ENCODE measurements at places on chromosomes 7 and 10. TPM values are rescaled to one million over a fixed set of nuclear protein-coding genes. Genes with fewer than 3 reads are reported as not detected.

DNA sequence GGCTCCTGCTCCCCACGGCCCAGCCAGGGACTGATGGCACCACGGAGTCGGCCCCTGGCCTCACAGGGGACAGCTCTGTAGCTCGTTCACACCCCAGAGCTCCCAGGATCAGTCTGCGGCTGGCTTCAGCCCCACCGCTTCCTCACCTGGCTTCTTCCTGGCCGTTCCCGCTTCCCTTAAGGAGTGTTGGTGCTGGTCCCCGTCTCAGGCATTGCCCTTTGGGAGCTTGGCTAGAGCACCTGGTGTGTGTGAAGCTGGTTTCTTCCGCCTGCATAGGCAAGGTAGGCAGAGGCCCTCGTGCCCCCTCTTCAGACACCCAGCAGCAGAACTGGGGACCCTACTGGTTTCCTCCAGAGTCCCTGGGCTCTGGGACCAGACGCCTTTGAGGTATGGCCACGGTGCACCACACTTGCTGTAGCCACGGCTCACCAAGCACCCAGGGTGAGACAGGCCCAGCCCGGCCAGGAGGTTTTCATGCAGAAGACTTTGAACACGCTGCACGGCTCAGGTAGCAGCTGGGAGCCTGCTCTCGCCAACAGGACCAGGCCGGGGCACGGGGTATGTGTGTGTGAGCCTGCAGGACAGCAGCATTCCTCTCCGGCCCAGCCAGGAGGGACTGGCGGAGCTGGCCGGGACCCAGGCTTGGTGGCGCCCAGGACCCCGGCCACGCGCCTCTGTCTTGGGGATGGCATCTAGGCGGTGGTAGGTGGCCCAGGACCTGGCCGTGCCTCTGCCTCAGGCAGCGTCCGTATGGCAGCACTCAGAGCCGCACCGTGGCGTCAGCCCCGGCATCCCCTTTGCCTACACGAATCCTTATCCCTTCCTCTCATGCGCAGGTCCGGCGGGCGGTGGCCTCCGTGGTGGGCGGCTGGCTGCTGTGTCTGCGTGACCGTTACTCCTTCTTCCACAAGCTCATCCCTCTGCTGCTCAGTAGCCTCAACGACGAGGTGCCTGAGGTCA lies 13.2 kb upstream of the PRKAR1B start:
- no peak for DNase-seq

DNA sequence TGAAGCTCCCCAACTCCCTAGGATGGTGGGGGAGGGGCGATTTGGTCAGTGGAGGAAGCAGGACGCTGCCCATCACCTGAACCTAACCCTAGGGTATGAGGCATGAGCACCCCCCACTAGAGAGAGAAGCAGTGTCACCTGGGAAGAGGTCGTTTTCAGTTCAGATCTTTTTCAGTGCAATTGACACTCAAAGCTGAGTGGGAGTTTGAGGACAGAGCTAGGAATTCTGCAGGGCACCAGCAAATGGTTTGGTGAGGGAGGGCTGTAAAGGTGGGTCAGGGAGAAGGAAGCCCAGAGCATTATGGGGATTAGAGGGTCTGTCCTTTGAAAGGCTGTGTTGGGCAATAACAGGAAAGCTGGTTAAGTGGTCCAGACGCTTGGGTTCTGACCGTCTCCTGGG lies 10.9 kb downstream of the BPGM start:
- no peak for DNase-seq

DNA sequence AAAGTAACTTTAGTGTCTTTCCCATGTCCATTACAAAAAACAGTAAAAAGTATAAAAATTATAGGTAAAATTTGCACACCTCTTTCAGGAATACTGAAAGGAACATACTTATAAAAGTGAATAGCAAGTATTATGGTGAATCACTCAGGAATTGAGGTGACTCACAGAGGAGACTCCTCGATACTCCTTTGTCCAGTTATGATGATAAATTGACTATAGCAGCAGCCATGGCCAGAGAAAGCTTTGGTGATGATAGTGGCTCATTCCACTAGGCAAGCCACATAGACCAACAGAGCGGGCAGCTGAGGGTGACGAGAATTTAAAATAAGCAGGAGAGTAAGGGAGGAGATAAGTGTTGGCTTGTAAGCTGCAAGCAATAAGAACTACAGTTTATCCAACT lies 1231.1 kb upstream of the CELF2 start:
- no peak for DNase-seq

GRCh38 chr7:43921423-43921822 lies 4.8 kb upstream of the UBE2D4 start:
- DNase-seq: no peak

Gene IDI2
- not detected for total RNA-seq

Gene PSD
- total RNA-seq: 2.9 TPM
